ENCODE measurements at places on chromosomes 2 and 18.

DNA sequence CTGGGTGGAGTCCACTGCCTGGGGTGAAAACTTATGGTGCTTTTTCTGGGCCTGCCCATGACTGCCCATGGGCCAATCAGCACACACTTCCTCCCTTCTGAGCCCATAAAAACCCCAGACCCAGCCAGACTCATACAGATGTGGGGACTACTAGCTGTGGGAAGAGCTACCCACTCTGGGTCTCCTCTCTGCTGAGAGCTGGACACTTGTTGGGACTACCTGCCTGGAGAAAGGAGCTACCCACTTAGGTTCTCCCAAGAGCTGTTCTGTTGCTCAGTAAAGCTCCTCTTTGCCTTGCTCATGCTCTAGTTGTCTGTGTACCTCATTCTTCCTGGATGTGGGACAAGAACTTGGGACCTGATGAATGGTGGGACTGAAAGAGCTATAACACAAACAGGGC lies 119.6 kb upstream of the SLC38A11 start:
- DNase-seq = no peak

DNA sequence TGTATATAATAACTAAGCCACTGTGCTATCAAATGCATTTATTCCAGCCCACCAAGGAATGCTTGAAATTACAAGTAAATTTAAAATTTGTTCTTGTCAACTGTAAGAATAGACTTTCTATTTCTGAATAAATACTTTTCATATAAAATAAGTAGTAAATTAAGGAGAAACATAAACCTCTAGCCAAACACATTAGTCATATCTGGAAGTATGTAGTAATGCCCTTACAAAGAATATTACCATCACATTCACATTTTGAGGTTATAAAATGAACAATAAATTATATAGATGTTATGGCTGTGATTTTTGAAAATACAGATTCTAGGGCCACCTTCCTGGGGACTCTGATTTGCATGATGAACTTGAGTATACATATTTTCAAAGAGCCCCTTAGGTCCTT lies 54.7 kb downstream of the SERPINB7 start:
- DNase-seq = no peak

- no peak for DNase-seq
These were observed 246.9 kb downstream of the NDUFA10 start for GRCh38 chr2:239778042-239778851.

DNA sequence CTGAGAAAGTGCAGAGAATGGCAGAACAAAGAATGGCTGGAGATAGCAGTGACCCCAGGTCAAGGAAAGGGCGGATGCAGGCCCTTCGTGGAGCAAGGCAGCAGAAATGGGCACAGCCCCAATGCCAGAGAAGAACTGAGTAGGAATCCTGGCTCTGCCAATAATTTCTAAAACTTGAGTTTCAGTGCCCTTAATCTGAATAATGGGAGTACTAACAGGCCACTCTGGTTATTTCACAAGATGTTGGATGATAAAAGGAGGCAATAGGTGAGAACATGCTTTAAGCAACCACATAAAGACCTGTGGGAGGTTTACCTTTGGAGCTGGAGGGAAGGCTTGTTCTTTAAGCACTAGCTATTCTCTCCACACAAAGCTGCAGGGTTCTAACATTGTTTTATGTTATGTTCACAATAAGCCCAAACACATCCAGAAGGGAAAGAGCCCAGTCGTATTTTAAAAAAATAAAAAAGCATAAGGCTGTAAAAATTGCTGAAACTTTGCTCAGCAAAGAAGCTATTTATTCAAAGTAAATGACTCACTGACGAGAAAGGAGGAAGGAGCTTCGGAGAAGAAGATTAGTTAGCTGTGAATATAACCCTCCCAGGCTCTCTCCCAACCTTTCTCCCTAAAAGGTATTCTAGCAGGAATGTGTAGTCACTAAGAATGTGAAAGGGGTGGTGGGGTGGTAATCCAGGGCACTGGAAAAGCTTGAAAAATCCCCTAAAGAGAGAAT lies 470.2 kb downstream of the TXNL1 start:
- DNase-seq = no peak

- DNase-seq = no peak
These were observed 154.2 kb downstream of the ATAD2B start for GRCh38 chr2:23772684-23773083.

DNA sequence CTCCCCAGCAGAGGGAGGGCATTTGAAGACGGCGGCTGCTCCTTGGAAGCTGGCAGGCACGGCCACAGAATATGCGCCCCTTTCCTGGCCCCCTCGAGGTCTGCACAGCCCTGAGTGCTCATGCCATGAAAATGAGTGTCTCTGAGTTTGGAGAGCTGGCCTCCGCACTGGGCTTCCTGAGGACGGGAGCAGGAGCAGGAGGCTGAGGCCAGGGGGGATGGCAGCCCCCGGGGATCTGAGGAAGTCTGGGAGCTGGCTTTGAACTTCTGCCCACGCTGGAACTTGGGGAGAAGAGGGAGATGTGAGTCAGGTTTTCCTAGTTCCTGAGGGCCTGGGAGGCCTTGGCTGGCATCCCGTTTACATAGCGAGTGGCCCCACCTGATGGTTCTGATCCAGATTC lies 47.0 kb downstream of the RRM2 start:
- no peak for DNase-seq

GRCh38 chr2:16284941-16285625 lies 344.7 kb downstream of the MYCN start:
- DNase-seq = no peak
